Tibial nerve (tissue), 4 donors: ENCODE measurements at places on chromosomes 6 and 20. TPM values are rescaled to one million over a fixed set of nuclear protein-coding genes. Genes with fewer than 3 reads are reported as not detected.
A peak's percentile ranks its signal among the peaks of the same experiment; 100 is the strongest.

GRCh38 chr20:15278041-15278440, 940.6 kb upstream of the FLRT3 start:
- H3K36me3 ChIP-seq = no peaks in the 10 kb centered on the region
- no peaks in the 10 kb centered on the region for H3K4me1 ChIP-seq
- H3K27ac ChIP-seq = no peak overlapping the region
- DNase-seq = no peak
- no peak overlapping the region for H3K4me3 ChIP-seq
- H3K27me3 ChIP-seq = no peaks in the 10 kb centered on the region

GRCh38 chr6:44594481-44594880, 207.0 kb downstream of the CDC5L start:
- H3K4me1 ChIP-seq = no peaks in the 10 kb centered on the region
- H3K27ac ChIP-seq = no peak overlapping the region
- no peaks in the 10 kb centered on the region for H3K36me3 ChIP-seq

GRCh38 chr6:154318721-154319120, 37.9 kb downstream of the IPCEF1 start:
- no peak overlapping the region for H3K4me3 ChIP-seq
- DNase-seq = no peak
- no peaks in the 10 kb centered on the region for H3K4me1 ChIP-seq
- peak overlapping the region; percentile 73 for H3K27ac ChIP-seq
- H3K36me3 ChIP-seq = no peaks in the 10 kb centered on the region
- no peaks in the 10 kb centered on the region for H3K27me3 ChIP-seq

GRCh38 chr6:24205020-24205492, 79.0 kb downstream of the NRSN1 start:
- no peak overlapping the region for H3K27ac ChIP-seq
- peak; percentile 30 for DNase-seq
- H3K4me1 ChIP-seq = no peaks in the 10 kb centered on the region

SYCP2L gene
- 2.0 TPM for total RNA-seq
